ENCODE measurements at places on chromosomes 3 and 15.

GRCh38 chr15:44529864-44530604 is 6.9 kb upstream of the EIF3J start:
- no peak for DNase-seq

DNA sequence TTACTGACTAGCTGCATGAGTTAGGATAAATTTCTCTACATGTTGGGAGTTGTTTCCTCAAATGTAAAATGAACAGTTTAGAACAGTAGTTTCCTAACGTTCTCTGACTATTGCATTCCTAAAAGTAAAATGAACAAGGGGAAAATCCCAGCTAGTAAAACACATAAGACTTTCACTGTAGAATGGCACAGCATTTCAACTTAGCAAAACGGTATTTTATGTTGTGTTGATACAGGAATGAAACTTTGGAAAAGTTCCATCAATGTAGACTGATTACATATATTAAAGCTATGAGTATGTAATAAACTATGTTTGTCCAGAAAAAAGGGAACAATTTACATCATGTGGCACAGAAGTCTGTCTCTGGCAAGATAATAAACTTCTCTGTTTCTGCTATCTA is 297.4 kb upstream of the EPHA3 start:
- DNase-seq, result peak; percentile 3

GRCh38 chr15:74317820-74318375 is 49.5 kb downstream of the CYP11A1 start:
- peak; percentile 95 for DNase-seq

GRCh38 chr3:189967254-189967865 is 153.3 kb downstream of the P3H2 start:
- peak; percentile 52 for DNase-seq

- DNase-seq, result no peak
Measured at GRCh38 chr3:42703695-42704025, 1.1 kb upstream of the HHATL start.
